ENCODE measurements at places on chromosomes 13 and 19.
A peak's percentile ranks its signal among the peaks of the same experiment; 100 is the strongest.

GRCh38 chr13:94711561-94712286, 621 bp downstream of the SOX21 start:
- no peak for DNase-seq

DNA sequence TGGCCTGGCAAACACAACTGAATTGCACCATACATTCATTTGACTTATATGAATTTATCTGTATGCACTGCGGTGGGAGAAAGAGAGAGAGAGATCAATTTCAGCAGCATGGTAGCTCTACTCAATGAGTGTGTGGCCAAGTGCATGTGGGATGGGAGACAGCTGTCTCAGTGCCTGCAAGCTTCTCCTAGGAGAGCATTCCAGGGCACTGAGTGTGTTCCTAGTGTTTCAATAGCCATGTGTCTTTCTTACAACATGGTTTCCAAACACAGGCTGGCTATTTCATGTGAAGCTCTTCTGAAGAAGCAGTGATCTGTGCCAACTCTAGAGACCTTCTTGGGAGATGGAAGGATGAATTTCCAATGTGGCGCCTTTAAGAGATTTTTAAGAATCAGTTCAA, 43.5 kb downstream of the NEK5 start:
- no peak for DNase-seq

- DNase-seq = no peak
Measured at GRCh38 chr13:23470790-23471614, 37.5 kb upstream of the SACS start.

- no peak for DNase-seq
Measured at GRCh38 chr19:795691-796581, 1.3 kb upstream of the PTBP1 start.

DNA sequence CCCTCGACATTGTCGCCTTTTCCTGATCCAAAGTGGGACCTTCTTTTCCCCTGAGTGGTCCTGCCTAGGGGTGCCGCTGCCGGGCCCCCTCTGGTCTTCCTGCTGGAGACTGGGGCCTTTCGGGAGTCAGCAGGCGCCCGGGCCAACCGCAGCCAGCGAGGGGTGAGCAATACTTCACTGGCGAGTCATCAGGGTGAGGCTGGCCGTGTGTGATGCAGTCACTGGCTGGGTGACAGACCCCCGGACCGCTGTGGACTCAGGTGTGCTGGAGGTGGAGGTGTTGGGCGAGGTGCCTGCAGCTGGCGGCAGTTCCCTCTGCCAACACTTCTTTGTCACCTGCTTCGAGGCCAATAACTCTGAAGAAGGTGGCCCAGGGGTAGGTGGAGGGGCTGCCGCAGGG, 1.5 kb upstream of the CGB5 start:
- DNase-seq = no peak

GRCh38 chr13:78777976-78778375, 119.0 kb upstream of the OBI1 start:
- no peak for DNase-seq

DNA sequence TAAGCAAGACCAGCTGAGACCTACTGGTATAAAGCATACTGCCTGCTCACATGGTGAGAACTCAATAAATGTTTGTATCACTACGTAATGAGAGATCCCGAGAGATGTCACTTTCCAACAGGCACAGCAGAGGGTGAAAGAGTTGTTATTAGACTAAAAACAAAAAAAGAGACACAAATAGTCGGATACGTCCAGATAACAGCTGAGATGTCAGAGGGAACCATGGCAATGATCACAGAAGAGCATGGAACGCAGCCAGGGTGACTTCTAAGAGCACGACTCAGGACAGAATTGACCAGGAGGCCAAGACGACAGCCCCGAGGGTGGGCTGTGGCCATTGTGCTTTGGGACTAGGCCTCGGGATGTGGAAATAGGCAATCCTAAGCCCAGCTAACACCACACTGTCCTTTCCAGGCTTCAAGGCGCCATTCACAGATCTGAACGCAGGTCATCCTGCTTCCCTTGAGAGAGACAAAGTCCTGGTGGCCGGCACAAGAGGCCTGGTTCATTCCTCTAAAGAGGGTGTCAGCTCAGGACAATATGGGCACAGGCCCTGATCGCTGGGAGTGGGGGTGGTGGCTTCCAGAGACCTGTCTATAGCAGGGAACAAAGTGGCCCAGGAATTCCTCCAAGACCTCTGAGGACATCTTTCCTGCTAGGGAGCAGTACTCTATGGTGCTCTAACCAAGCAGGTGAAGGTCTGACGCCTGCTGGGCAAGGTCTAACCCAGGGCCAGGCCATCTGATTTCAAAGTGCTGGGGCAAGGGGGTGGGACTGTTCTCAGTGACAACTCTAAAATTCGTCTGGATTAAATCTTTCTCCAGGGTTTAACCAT, 3.2 kb downstream of the SH3GL1 start:
- DNase-seq = no peak

GRCh38 chr13:110363010-110363409, 55.9 kb downstream of the COL4A2 start:
- DNase-seq = no peak

DNA sequence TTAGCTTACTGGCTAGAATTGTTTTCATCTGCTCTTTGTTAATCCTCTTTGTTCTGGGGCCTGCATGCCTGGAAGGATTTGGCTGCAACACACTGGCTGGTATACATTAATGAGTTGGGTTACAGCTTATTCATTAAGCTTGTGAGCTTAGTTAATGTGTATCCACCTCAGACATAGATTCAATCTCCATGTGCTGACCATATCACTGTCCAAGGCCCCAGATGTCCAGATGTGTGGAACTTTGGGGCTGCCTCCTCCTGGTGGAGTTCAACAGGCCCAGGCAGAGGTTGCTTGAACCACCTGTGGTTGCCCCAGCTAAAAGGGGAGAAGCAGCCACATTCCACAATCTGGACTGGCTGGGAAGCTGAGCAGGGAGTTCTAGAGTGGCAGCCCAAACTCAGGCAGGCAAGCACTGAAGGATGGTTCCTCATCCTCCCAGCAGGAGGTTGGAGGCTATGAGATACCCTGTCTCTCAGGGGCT, 5.4 kb downstream of the DIAPH3 start:
- no peak for DNase-seq

DNA sequence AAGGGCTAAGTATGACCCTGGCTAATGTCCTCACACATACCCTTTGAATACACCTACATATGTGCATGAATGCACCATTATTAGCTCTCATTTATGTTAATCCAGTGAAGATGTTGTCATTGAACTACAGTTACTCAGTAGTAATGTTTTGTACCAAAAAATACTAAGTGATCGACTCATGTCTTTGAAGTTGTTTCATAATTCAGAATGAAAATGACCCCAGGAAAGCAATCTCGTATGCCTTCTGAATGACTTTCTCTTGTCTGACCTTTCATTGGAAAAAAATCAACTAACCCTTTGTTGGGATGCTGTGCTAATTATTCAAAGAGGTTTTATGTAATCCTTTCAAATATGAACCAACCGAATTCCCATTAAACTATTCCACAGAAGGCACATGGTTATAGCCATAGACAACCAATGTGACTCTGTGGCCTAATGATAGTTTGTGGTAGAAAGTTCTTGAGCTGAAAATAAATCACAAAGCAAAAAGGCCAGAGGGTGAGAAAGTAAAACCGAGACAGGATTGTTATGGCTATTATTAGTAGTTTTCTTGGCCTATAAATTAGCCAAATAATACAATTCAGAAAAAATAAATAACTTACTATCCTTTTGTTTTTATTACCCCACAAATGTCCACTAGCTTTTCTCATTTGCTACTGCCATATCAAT, 86.8 kb upstream of the STARD13 start:
- no peak for DNase-seq

GRCh38 chr13:22812793-22813192, 368.0 kb upstream of the SGCG start:
- no peak for DNase-seq

GRCh38 chr19:2426611-2427428, 566 bp downstream of the TIMM13 start:
- DNase-seq = peak; percentile 44
